Left kidney (tissue), 8 donors: ENCODE measurements at places on chromosomes 11 and 22. TPM values are rescaled to one million over a fixed set of nuclear protein-coding genes. Genes with fewer than 3 reads are reported as not detected.

IL18BP gene
- polyA plus RNA-seq = 16.8 TPM

TRIM49 gene
- not detected for polyA plus RNA-seq

DNA sequence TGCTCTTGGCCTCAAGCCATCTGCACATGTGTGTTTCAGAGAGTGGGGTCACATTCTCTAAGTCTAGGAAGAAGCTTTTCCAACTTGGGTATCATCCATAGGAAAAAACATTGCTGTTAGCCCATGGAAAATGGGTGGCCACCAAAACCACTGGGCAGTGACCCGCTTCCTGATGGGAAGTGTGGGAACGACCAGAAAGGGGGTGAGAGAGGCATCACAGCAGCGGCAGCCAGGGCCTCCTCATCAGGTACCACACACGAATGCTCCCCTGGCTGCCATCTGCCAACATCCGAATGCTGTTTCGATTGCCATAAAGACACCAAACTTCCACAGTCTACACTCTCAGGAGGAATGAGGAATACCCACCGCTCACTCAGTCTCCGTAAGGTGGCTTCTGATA is 40.3 kb downstream of the CHKA start:
- DNase-seq = no peak

DNA sequence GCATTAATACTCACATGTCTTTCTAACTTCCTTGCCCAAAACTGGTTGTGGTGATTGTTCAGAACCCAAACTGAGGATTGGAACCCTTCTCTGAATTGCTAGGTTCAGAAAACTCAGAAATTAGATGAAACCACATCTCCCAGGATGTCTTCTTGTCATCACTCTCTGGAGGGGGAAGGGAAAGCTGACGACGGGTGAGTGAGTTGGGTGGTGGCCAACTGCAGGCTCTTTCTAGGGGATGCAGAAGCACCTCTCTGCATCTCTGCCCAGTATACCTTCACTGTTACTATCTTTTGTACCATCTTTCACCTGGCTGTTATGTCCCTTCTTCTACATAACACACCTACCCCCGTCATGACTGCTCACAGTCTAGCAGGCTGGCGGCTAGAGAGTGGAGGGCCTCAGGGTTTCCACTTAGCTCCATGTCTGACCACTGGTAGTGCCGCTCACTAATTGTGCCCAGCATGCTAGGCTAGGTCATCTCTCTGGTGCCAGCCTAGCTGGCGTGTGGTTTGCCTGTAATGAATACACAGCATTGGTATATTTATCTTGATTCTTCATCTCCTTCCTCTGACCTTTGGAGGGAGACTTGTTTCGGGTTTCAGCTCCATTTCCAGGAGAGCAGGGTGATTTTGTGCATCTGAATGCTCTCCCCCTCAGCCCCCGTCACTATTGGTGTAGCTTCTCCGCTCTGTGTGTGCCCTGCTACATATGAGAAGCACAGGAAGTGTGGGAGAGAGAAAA is 7.3 kb downstream of the GRAMD1B start:
- peak; percentile 31 for DNase-seq

DNA sequence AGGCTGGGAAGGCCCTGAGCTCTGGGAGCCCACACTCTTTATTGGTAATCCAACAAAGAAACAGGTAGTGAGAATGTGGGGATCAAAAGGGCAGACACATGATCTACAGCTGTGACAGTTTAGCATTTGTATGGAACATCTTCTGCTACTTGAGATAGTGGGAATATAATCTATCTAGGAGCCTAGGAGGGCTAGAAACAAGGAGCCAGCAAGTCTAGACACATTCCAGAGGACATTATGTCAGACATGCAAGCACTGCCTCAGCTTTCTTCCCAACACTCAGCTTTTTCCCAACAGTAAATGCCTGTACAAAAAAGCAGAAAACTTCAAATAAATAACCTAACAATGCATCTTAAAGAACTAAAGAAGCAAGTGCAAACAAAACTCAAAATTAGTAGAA is 1150.6 kb upstream of the RAG2 start:
- DNase-seq = no peak

GRCh38 chr11:61797263-61797944 is 4.7 kb downstream of the FEN1 start:
- peak; percentile 83 for DNase-seq

DNA sequence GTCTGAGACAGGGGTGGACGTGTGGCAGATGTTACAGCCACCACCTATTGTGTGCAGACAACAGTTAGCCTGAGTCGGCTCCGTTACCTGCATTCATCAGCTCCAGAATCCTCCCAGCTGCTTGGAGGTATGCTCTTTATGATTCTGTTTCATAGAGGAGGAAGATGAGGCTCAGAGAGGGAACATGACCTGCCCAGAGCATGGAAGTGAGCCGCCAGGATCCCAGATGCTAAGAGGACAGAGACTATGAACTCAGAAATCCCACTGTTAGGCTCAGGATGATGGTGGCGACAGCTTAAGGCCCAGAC is 1.5 kb downstream of the EMID1 start:
- DNase-seq = no peak

DNA sequence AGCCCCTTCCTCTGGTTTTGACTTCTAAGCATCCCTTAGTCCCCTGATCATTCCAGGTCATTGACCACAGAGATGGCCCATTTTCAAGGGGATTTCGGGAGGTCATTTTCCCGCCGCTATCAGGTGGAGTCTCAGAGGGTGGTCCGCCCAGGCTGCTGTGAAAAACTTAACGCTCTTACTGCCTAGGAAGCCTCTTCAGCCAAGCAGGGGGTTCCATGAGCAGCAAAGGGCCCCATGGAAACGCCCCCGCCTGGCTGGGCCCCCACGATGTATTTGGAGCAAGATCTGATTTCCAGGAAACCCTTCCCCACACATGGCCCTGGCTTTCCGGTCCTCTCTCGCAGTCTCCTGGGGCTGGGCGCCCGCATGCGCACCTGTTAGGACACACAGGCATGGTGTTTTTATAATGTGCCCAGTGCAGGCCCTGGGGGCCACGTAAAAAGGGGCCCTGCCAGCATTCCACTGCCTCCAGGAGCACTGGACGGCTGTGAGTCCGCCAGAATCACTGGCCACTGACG is 32.5 kb downstream of the ANO1 start:
- no peak for DNase-seq

DNA sequence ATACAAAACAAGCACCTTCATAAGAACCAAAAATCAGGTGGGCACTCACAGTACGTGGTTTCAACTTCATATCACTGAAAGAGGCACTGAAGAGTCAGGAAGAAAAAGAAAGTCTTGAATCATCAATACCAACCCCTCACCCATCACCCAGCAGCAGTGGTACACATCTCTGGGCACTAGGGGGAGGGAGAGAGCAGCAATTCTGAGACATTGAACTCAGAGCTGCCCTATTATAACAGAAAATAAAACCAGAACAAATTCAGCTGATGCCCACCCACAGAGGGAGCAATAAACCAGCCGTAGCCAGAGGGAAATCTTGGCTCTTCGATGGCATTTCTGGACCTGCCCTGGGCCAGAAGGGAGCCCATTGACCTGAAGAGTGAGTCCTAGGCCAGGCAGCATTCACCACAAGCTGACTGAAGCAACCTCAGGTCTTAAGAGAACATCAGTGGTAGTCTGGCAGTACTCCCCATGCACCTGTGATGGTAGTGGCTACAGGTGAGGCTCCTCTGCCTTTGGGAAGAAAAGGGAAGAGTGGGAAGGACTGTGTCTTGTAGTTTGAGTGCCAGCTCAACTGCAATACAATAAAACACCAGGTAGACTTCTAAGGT is 42.2 kb upstream of the FAM181B start:
- DNase-seq = no peak
